ENCODE measurements at places on chromosomes 16 and 17. TPM values are rescaled to one million over a fixed set of nuclear protein-coding genes. Genes with fewer than 3 reads are reported as not detected.

KRTAP1-4 gene
- total RNA-seq, result not detected

DNA sequence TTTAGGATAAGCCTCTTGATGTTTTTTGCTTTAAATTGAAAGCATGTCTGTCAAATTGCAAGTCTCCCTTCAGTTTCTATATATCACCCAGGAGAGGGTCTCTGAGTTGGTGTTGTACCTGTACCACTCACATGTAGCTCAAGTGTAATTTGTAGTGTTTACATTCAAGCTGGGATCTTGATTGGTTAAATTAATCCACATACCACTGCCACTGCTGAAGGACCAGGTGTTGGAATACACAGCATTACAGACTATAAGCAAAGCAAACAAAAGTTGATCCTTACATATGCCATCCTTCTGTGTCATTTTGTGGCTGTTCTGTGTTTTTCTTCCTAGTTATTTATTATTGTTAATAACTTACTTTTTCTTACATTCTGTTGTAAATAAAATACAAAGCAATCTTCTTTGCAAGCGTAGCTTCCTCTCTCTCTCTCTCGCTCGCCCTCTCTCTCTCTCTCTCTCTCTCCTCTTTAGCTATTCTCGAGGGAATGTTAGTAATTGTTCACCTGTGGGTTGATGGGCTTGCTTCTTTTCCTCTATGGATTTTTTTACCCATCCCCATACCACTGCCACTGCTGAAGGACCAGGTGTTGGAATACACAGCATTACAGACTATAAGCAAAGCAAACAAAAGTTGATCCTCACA is 20.8 kb upstream of the NOL11 start:
- no peak for DNase-seq
- no peaks in the 10 kb centered on the region for H3K4me1 ChIP-seq
- H3K27me3 ChIP-seq, result peaks cover 4% of the 10 kb centered on the region
- H3K4me3 ChIP-seq, result no peak overlapping the region
- H3K27ac ChIP-seq, result no peak overlapping the region

- peaks cover 5% of the 10 kb centered on the region for H3K36me3 ChIP-seq
- peaks cover 87% of the 10 kb centered on the region for H3K4me1 ChIP-seq
- peak; percentile 61 for DNase-seq
- H3K27me3 ChIP-seq, result no peaks in the 10 kb centered on the region
Measured at GRCh38 chr17:64400642-64401041, 10.0 kb upstream of the PECAM1 start.

- H3K4me1 ChIP-seq, result no peaks in the 10 kb centered on the region
- no peak overlapping the region for H3K4me3 ChIP-seq
- H3K27ac ChIP-seq, result no peak overlapping the region
- no peaks in the 10 kb centered on the region for H3K27me3 ChIP-seq
- no peaks in the 10 kb centered on the region for H3K36me3 ChIP-seq
- no peak for DNase-seq
Measured at GRCh38 chr16:77599793-77600415, 122.4 kb upstream of the NUDT7 start.

- H3K36me3 ChIP-seq, result peaks cover 9% of the 10 kb centered on the region
- no peaks in the 10 kb centered on the region for H3K27me3 ChIP-seq
- peak overlapping the region; percentile 70 for H3K27ac ChIP-seq
- H3K4me3 ChIP-seq, result peak overlapping the region; percentile 63
- DNase-seq, result no peak
Measured at GRCh38 chr16:4767872-4768548, 1.0 kb upstream of the ZNF500 start.

- no peak overlapping the region for H3K4me3 ChIP-seq
- peaks cover 3% of the 10 kb centered on the region for H3K36me3 ChIP-seq
- H3K4me1 ChIP-seq, result peaks cover 28% of the 10 kb centered on the region
- no peaks in the 10 kb centered on the region for H3K27me3 ChIP-seq
- no peak overlapping the region for H3K27ac ChIP-seq
- no peak for DNase-seq
Measured at GRCh38 chr17:4557626-4558346, 2.6 kb downstream of the GGT6 start.

- no peak overlapping the region for H3K27ac ChIP-seq
- no peaks in the 10 kb centered on the region for H3K27me3 ChIP-seq
- H3K4me3 ChIP-seq, result no peak overlapping the region
Measured at GRCh38 chr16:84544031-84544773, 39.7 kb upstream of the MEAK7 start.

GRCh38 chr17:4340914-4341615 is 25.4 kb downstream of the UBE2G1 start:
- peaks cover 16% of the 10 kb centered on the region for H3K4me1 ChIP-seq
- no peak overlapping the region for H3K27ac ChIP-seq
- H3K36me3 ChIP-seq, result no peaks in the 10 kb centered on the region
- no peak for DNase-seq
- no peak overlapping the region for H3K4me3 ChIP-seq
- no peaks in the 10 kb centered on the region for H3K27me3 ChIP-seq

Data from B cell (primary cell).